ENCODE measurements at places on chromosomes 3 and 15.

DNA sequence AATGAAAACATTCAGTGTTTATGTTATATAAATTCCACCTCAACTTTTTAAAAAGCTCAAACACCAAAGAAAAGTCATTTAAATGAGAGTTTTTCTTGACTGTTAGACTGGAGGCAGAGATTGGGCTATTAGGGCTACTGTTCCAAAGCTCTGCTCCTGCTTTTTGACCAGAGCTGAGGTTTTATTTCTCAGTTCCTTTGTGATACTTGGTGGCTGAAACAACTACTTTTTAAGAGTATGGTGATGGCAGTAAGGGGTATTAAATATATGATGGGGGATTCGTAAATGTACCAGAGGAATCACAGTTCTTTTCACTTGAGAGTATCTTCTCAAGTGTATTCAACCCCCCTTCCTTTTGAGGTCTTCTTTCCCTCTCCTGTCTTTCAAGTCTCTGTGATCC lies 186.1 kb upstream of the CGNL1 start:
- no peak for DNase-seq

- DNase-seq = no peak
These were observed 139.0 kb downstream of the P3H2 start for GRCh38 chr3:189981668-189982067.

DNA sequence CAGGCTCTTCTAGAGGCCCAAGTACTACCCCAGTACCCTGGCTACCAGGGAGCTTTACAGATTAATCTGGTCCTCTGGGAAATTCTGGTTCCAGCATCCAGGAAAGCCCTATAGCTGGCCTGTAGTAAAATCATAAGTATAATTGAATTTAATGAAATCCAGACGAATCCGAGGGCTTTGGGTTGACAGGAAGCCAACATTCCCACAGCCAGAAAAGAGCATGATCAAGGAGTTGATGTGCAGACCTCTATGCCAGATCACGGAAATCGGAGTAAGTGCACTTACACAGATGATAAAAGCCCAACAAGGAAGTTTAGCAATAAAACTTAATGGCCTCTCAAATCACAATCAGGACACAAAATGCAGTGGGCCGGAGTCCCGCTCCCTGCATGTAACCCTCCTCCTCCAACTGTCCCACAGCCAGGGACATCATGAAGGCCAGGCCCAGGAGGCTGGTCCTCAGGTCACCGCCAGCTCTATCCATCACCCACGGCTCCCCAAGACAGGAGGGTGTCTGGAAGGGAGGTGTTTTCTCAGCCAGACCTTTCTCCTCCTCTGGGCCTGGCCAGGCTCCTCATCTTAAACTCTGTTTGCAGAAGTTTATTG lies 62.8 kb upstream of the SEC22A start:
- DNase-seq = no peak

- DNase-seq = no peak
These were observed 29.1 kb upstream of the IREB2 start for GRCh38 chr15:78408961-78409360.

- DNase-seq = no peak
These were observed 243.6 kb downstream of the ARRDC4 start for GRCh38 chr15:98203872-98204660.

DNA sequence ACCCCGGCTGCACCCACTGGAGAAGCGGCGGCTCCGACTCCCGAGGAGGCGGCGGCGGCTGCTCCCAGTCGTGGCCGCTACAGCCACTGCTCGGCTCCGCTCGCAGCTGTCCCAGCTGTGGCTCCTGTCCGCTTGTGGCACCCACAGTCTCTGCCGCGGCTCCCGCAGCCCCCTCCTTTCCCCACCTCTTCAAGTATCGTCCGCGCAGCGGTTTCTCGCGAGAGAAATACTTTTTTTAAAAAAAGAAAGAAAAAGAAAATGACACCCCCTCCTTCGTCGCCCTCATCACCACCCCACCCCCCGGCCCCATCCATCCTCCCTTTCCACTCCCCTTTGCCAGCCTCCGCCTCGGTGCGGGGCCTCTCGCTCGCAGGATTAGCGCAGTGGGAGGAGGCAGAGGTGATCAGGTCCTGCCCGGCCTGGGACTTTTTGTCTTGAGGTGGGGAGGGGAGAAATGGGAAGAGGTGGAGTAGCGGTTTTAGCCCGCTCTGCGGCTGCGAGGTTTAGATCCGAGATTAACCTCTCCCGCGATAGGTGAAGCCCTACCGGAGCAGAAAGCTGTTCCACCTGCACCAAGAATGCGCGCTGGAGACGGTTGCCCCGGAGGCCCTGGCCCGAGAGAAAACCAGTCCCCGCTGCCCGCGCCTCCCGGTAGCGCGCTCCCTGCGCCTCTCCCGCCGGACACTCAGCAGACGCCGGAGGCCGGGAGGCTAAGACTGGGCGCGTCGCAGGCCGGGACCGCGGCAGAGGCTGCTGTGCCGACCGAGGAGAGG lies at the start of gene FBN1:
FBN1 (minus strand) TSS at position 152 of the 773 bp plus-strand sequence. CDS start 940 bp downstream, outside the sequence.
- DNase-seq = no peak

DNA sequence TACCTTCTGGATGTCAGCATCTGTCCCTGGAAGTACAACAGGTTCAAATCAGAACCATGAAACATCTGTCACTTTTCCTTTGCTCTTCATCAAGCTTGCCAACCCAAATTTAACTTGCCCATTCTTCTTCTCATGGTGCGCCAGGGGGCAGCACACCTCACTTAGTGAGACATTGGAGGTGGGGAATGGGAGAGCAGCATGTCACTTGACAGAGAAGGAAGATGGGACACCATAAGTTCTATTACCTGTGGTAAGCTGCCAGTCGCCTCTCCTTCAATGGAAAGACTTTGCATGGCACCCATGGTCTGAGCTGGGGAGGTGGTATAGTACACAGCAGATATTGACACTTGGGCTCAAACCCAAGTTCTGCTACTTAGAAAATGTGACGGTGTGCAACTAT lies 2.9 kb downstream of the SCN5A start:
- DNase-seq = no peak

Data from stimulated activated CD4-positive, alpha-beta T cell treated with anti-CD3 and anti-CD28 coated beads, TNF-alpha, amount 100 ng/mL, for 4 hours (primary cell).